Activated naive CD4-positive, alpha-beta T cell treated with anti-CD3 and anti-CD28 coated beads for 36 hours (primary cell): ENCODE measurements at places on chromosomes 6 and 20.

GRCh38 chr20:51579137-51579536 lies 36.6 kb upstream of the NFATC2 start:
- H3K4me3 ChIP-seq: no peak overlapping the region
- H3K4me1 ChIP-seq: peaks cover 8% of the 10 kb centered on the region
- H3K27me3 ChIP-seq: no peaks in the 10 kb centered on the region

DNA sequence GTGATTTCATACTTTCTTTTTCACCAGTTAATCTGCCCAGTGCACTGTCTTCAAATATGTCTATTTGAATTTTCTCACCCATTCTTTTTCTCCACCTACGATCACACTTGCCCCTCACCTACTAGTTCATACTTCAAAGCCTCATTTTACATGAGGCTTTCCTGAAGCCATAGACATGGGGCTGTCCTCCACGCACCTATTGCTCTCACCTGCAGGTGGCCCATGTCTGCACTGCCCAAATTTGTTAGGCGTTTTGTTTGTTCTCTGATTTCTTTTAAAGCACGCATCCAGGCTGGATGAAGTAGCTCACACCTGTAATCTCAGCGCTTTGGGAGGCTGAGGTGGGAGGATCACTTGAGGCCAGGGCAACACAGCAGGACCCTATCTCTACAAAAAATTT lies 106.8 kb upstream of the RIPOR2 start:
- H3K27ac ChIP-seq: peak overlapping the region; percentile 97
- H3K4me1 ChIP-seq: peaks cover 62% of the 10 kb centered on the region
- DNase-seq: peak; percentile 56
- peak overlapping the region; percentile 92 for H3K4me3 ChIP-seq
- peaks cover 8% of the 10 kb centered on the region for H3K36me3 ChIP-seq
- no peaks in the 10 kb centered on the region for H3K27me3 ChIP-seq

- H3K27me3 ChIP-seq: no peaks in the 10 kb centered on the region
- no peak overlapping the region for H3K4me3 ChIP-seq
- H3K27ac ChIP-seq: no peak overlapping the region
- no peak for DNase-seq
- peaks cover 6% of the 10 kb centered on the region for H3K36me3 ChIP-seq
Measured at GRCh38 chr6:29884261-29884660, 56.6 kb downstream of the HLA-G start.

- H3K27me3 ChIP-seq: no peaks in the 10 kb centered on the region
- no peaks in the 10 kb centered on the region for H3K4me1 ChIP-seq
- H3K36me3 ChIP-seq: no peaks in the 10 kb centered on the region
- H3K4me3 ChIP-seq: no peak overlapping the region
- no peak for DNase-seq
Measured at GRCh38 chr20:47843886-47844567, 58.7 kb upstream of the SULF2 start.

- H3K27ac ChIP-seq: no peak overlapping the region
- no peaks in the 10 kb centered on the region for H3K27me3 ChIP-seq
- H3K4me1 ChIP-seq: peaks cover 24% of the 10 kb centered on the region
Measured at GRCh38 chr6:11974089-11974488, 38.0 kb upstream of the HIVEP1 start.

DNA sequence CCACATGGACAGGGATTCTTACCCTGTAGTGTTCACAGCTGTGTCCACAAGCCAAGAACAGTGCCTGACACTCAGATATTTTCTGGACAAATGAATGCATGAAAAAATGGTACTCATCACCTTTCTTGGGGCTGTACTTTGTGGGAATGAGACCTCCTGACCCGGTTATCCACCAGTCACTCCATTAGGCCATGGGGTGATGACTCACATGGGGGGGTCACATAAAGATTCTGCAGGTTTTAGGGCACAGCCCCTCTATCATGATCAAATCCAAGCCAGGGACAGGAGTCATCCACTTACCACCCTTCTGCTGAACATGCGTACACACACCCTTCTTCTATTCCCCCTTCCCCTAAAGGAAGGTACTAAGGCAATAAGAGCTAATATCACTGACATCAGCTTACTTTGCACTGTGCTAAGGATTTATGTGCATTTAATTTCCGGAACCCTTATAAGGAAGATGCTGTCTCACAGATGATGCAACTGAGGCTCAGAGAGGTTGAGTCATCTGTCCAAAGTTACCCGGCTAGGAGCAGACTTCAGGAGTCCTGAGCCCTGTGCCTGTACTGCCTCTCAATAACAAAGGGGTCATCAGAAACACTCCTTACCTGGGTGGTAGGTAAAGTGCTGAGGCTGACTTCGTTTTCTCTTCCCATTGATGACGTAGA lies 107.8 kb downstream of the NFATC2 start:
- no peak for DNase-seq
- H3K27me3 ChIP-seq: no peaks in the 10 kb centered on the region
- peaks cover 27% of the 10 kb centered on the region for H3K4me1 ChIP-seq
- peaks cover 25% of the 10 kb centered on the region for H3K36me3 ChIP-seq

GRCh38 chr6:131979515-131980337 lies 28.6 kb upstream of the CCN2 start:
- no peaks in the 10 kb centered on the region for H3K4me1 ChIP-seq
- H3K4me3 ChIP-seq: no peak overlapping the region
- no peaks in the 10 kb centered on the region for H3K27me3 ChIP-seq
- no peak overlapping the region for H3K27ac ChIP-seq
- H3K36me3 ChIP-seq: no peaks in the 10 kb centered on the region

- H3K27me3 ChIP-seq: no peaks in the 10 kb centered on the region
- peaks cover 19% of the 10 kb centered on the region for H3K4me1 ChIP-seq
- no peak for DNase-seq
- H3K36me3 ChIP-seq: no peaks in the 10 kb centered on the region
- H3K27ac ChIP-seq: no peak overlapping the region
- no peak overlapping the region for H3K4me3 ChIP-seq
Measured at GRCh38 chr20:17507032-17507431, 24.1 kb downstream of the BFSP1 start.

DNA sequence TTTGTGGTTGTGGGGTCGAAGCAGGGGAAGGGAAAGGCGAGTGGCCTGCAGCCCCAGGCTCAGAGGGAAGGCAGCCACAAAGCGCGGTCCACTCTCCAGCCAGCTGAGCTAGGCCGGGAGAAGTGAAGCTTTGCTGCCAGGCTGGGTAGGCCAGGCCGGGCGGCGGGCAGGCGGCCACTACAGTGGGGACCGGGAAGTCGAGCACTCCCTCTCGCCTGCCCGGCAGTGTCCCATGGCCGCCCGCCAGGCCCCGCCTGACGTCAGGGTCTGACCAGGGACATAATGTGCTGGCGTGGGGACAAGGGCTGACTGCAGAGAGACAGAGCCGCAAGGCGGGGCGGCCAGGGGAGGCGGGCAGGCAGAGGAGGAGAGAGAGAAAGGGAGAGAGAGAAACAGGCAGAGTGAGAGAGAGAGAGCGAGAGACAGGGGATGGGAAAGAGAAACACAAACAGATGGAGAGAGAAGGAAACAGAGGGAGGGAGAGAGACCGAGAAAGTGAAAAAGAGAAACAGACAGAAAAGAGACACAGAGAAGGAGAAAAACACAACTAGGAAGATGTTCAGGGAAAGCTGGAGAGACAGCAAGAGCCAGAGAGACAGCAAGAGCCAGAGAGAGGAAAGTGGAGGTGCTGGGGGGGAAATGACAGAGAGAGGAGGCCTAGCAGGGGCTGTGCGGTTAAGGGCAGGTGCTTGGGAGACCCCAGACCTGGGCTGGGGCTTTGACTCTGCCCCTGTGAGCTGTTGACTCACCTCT lies 94.5 kb upstream of the PTPN1 start:
- no peak for DNase-seq
- no peak overlapping the region for H3K27ac ChIP-seq
- H3K36me3 ChIP-seq: no peaks in the 10 kb centered on the region

DNA sequence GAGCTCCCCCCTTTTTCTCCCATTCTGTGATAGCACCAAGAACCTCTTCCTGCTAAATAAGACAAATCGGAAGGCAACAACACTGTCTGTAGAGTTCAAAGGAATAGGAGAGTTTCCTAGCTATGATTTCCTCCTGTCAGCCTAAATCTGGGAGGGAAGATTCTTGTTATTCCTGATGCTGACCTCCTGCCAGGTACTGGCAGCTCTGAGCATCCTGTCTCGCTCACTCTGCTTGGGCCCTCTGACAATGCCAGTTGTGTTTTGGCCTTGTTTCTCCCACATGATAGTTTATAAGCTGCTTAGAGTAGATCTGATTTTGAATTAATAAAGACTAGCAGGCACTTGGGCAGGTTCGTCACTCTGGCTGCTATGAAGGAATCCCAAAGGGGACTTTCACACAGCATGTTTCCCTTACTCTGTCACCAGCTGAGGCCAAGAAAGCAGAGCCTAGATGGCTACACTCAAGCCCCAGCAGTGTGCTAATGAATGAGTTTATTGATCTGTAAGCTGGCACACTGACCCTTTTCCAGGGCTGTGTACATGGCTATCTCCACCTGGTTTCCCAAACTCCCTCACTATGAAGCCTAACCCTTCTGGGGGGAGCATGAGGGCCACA lies 52.3 kb downstream of the UQCC1 start:
- H3K36me3 ChIP-seq: peaks cover 9% of the 10 kb centered on the region
- H3K4me3 ChIP-seq: no peak overlapping the region
- no peaks in the 10 kb centered on the region for H3K4me1 ChIP-seq

- H3K36me3 ChIP-seq: peaks cover 3% of the 10 kb centered on the region
- H3K4me1 ChIP-seq: peaks cover 42% of the 10 kb centered on the region
- DNase-seq: peak; percentile 38
- H3K27ac ChIP-seq: peak overlapping the region; percentile 86
Measured at GRCh38 chr20:49712996-49713752, 504 bp downstream of the B4GALT5 start.

DNA sequence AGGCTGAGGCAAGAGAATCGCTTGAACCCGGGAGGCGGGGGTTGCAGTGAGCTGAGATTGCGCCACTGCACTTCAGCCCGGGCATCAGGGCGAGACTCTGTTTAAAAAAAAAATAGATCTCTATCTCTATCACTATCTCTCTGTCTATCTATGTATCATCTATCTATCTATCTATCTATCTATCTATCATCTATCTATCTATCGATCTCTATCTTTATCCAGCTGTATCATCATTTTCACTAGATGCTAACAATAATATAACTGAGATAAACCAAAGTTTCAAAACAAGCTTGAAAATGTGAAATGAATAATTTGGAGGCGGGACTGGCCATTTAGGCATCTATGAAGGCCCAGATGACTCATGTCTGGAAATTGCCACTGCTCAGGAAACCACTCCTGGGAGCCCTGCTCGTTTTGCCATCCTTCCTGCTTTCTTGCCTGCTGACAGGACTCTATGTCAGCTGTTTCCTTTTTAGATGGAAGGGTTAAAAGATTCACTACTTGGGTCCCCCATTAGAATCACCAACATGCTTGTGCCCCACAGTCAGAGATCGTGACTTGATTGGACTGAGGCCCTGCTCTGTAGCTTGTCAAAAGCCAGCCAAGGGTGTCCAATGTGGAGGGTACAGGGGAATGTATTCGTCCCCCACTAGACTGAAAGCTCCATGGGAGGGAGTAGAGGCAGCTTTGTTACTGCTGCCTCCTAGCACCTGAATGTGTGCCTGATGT lies 61.7 kb downstream of the UTRN start:
- peaks cover 7% of the 10 kb centered on the region for H3K36me3 ChIP-seq
- H3K4me3 ChIP-seq: peak overlapping the region; percentile 13
- DNase-seq: peak; percentile 57

DNA sequence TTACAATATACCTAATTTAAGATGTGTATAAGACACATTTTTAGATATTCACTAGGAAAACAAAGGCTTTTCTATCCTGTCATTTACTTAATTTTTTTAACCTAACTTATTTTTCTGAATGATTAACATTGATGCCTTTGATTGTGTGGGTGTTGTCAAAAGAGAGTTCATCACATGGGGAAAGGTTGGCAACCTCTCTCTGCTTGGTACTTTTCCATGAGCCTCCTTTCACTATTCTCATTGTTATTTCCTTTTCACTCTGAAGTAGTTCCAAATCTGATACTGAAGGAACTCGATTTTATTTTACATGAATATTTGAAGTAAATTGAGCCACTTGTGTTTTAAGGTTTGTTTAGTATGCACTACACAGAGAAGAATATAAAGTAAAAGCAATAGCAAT lies 35.9 kb downstream of the TPD52L1 start:
- peaks cover 2% of the 10 kb centered on the region for H3K4me1 ChIP-seq
- no peaks in the 10 kb centered on the region for H3K27me3 ChIP-seq
- H3K4me3 ChIP-seq: no peak overlapping the region
- DNase-seq: no peak
- H3K36me3 ChIP-seq: no peaks in the 10 kb centered on the region
- H3K27ac ChIP-seq: no peak overlapping the region

DNA sequence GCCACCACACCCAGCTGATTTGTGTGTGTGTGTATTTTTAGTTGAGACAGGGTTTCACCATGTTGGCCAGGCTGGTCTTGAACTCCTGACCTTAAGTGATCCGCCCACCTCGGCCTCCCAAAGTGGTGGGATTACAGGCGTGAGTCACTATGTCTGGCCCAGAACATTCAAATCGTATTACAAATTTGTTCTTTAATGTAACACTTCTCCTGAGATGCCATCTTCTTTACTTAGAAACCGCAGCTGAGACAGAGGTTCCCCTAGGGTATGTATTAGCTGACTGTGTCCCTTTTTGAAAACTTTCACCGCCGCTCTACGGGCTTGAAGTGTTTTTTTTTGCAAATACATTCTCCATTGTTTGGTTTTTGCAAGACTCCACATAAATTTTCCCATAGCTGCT lies 62.6 kb downstream of the TOX2 start:
- no peaks in the 10 kb centered on the region for H3K36me3 ChIP-seq
- no peak overlapping the region for H3K27ac ChIP-seq
- no peak for DNase-seq
- no peak overlapping the region for H3K4me3 ChIP-seq
- no peaks in the 10 kb centered on the region for H3K27me3 ChIP-seq

DNA sequence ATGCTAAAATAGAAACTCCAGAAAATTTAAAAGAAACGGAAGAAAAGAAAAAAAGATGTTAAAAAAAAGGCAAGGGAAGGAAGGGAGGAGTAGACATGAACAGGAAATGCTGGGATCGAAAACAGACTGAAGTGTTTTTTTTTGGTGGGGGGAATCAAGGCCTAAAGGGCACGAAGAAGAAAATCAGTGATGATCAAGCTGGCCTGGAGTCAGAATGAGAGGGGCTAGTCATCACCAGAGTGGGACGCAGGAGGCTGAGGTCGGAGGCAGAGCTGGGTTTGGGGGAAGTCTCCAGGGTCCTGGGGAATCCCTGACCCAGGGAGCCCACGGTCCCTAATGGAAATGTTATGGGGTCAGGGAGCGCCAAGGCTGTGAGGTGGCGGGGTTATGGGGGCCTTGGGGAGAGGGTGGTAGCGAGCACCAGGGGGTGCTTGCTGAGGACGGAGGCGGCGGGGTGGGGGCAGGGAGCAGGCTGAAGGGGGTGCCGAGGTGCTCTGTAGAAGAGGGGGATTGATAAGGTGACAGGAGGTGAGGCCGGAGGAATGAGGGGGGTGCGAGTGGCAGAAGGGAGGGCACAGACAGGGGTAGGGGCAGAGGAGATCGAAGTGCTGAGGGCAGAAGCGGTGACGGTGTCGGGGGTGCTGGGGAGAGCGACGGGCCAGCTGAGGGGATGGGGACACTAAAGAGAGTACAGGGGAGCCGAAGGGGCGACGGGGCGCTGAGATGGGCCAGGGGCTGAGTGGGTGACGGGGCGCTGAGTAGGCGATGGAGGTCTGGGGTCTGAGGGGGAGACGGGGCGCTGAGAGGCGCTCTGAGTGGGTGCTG lies 684 bp downstream of the ZNFX1 start:
- H3K4me1 ChIP-seq: peaks cover 58% of the 10 kb centered on the region
- H3K4me3 ChIP-seq: peak overlapping the region; percentile 99
- peak overlapping the region; percentile 100 for H3K27ac ChIP-seq
- no peaks in the 10 kb centered on the region for H3K27me3 ChIP-seq

GRCh38 chr6:44169154-44169553 lies 10.5 kb downstream of the CAPN11 start:
- H3K4me3 ChIP-seq: no peak overlapping the region
- H3K27me3 ChIP-seq: peaks cover 6% of the 10 kb centered on the region
- DNase-seq: no peak
- H3K27ac ChIP-seq: no peak overlapping the region
- H3K36me3 ChIP-seq: no peaks in the 10 kb centered on the region
